ENCODE measurements at places on chromosomes 13 and 19.

DNA sequence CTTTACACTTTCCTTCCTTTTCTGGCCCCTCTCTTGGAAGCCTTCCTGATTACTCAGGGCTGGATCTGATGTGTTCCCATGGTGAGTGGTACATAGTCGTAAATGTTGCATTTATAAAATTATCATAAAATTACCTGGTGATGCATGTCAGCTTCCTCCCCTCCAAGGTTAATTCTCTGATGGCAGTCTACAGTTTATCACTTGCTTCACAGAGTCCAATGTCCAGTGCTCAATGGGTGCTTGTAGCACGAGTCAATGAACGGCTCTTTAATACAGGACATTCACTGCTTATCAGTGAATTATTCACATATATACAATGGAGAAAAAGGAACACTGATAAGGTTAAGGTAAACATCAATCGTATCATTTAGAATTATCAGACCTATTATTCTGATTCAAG lies 27.0 kb upstream of the OXGR1 start:
- no peak for DNase-seq

DNA sequence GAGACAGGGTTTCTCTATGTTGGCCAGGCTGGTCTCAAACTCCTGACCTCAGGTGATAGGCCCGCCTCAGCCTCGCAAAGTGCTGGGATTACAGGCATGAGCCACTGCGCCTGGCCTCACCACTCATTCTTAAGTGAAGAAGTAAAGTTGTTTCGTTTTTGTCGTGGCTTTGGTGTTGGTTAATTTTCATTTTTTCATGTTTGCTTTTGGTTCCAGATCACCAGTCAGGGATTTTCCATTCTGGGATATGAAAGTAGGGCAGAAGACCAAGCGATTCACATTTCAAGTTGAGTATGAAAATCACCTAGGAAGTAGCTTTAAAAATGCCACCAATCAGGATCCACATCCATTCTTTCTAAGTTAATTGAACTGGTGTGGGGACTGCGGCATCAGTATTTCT lies 289.9 kb downstream of the DIAPH3 start:
- no peak for DNase-seq

DNA sequence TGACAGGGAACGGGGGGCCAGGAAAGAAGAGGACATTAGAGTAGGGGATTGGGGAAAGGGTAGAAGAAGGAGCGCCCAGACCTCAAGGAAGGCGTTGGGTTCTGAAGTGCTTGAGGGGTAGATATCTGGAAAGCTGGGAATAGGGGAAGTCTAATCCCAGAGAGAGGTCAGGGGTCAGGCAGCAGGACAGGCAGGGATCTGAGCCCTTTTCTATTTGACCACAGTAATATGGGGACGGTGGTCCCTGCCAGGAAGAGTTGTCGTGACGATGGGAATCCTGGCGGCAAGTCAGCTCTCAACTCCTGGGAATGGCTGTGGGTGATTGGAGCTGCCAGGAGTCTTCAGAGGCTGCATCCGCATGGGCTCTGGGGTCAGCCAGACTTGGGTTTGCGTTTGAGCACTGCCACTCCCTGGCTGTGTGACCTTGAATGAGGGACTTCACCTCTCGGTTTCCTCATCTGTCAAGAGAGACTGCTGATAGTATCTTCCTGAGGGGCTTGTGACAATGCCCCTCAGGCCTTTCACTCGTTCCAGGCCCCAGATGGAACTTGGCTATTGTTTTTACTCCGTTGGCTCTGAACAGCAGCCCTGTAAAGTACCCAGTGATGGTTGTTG lies 1.3 kb downstream of the AP2A1 start:
- DNase-seq, result no peak

GRCh38 chr13:74838096-74838495 lies 643.9 kb downstream of the TBC1D4 start:
- no peak for DNase-seq

GRCh38 chr13:111129465-111130115 lies 14.5 kb downstream of the ARHGEF7 start:
- no peak for DNase-seq

DNA sequence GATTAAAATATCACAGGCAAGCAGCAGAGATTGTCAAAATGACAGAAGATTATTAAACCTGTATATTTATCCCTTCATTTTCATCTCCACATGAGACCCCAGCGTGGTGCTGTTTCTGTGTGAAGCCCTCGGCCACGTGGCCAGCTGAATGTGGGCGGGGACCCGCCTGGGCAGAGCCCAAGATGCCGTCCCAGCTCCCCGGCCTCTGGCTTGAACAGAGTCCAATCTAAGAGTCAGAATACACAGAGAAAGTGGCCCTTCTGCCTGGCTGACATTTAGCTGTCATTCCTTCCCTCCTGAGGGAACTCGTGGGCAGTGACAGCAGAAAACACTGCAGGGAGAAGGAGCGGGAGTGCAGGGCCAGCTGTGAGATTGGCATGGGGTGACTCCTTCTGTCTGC lies 34.9 kb upstream of the UQCRFS1 start:
- DNase-seq, result no peak

- no peak for DNase-seq
Measured at GRCh38 chr19:11475861-11476260, 5.0 kb downstream of the ELAVL3 start.

DNA sequence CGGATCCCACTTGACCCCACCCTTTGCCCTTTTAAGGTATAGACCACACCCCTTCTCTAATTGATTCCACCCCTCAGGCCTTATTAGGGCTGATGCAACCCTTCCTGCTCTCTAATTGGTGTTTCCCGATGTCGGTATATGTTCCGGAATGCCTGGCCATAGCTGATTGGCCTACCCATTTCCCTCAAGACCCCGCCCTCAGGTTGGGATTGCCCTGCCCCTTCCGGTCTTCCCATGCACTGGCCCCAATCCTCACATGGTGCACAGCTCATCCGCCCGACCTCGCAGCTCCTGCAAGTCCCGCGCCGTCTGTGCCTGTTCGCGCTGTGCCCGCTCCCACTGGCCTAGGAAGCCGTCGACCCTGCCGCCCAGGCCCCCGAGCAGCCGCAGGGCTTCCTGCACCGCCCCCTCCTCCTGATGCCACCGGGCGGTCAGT lies 18.1 kb downstream of the TSKS start:
- DNase-seq, result no peak

GRCh38 chr13:111913761-111914140 lies 153.2 kb upstream of the SOX1 start:
- no peak for DNase-seq

- no peak for DNase-seq
Measured at GRCh38 chr13:112731667-112732616, 42.1 kb downstream of the ATP11A start.

DNA sequence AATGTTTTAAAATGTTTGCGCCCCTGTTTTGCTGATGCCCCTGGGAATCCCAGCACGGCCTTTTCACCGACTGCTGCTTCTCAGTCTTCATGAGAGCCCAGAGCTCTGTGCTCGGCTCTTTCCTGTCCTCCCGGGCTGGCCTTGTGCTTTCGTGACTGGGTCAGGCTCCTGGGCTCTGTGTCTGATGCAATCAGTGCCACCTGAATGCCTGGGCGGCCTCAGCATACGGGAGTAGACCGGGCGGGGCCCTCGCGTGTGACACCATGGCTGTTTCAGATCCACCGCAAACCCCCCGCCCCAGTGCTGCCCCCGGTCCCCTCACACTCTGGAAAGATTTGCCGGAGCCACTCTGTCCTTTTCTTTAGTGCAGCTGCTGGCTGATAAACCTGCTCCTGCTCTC lies 21.4 kb downstream of the PABPC3 start:
- DNase-seq, result no peak

- DNase-seq, result no peak
Measured at GRCh38 chr13:70505809-70506208, 397.6 kb upstream of the KLHL1 start.

DNA sequence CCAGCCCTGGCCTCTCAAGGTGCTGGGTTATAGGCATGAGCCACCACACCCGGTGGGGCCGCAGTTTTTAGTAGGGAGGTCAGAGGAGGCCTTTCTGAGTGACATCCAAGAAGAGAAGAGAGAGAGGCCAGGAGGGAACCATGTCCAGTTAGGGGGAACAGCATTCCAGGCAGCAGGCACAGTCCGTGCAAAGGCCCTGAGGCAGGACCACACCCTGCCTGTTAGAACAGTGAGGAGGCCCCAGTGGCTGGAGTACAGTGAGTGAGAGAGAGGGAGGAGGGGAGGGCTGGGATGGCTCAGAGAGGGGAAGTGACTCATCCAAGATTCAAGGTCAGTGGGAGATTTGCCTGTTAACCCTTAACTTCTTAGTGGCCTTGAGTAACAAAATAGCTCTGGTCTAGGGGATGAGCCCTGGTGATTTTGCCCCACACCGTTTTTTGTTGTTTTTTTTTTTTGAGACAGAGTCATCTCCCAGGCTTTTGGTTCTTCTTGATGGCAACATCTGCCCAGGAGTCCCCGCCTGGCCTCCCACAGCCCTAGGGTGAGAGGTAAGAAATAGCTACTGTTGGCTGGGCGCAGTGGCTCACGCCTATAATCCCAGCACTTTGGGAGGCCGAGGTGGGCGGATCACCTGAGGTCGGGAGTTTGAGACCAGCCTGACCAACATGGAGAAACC lies 2.7 kb upstream of the PLIN3 start:
- DNase-seq, result peak; percentile 28

DNA sequence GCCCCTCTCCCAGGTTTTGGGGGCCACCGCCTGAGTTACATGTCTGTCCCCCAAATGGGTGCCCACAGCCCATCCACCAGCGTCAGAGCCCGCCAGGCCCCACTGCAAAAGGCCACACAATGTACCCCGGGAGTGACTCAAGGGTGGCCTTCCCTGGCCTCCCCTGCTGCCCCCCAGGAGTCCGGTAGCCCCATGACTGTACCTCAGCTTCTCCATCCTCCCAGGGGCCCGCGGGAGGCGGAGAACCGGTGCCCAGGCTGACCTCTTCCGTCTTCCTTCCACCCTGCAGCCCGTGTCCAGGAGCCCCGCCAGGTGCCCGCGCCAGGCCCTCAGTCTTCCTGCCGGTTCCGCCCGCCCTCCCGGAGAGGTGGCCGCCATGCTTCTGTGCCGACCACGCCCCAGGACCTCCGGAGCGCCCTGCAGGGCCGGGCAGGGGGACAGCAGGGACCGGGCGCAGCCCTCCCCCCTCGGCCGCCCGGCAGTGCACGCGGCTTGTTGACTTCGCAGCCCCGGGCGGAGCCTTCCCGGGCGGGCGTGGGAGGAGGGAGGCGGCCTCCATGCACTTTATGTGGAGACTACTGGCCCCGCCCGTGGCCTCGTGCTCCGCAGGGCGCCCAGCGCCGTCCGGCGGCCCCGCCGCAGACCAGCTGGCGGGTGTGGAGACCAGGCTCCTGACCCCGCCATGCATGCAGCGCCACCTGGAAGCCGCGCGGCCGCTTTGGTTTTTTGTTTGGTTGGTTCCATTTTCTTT lies 10.3 kb downstream of the CBARP start:
- no peak for DNase-seq

- no peak for DNase-seq
Measured at GRCh38 chr13:97238432-97238831, 16.3 kb downstream of the MBNL2 start.

DNA sequence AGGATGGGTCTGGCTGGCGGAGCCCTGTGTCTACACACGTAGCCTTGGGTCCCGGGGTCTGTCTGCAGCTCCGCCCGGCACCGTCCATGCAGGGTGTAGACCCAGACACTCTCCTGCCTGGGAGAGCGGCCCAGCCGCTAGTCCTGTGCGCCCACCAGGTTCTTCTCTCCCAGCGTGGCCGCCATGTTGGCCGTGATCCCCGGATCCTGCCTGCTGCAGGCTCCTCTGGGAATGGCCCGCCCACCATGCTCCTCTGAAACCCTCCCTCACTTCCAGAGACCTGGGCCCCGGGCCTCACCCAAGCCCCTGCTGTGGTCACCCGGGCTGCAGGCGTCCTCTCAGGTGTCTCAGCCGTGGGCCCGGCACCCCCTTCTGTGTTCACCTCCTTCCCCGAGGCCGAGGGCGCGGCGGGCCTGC lies 57.7 kb upstream of the MCF2L start:
- DNase-seq, result no peak

DNA sequence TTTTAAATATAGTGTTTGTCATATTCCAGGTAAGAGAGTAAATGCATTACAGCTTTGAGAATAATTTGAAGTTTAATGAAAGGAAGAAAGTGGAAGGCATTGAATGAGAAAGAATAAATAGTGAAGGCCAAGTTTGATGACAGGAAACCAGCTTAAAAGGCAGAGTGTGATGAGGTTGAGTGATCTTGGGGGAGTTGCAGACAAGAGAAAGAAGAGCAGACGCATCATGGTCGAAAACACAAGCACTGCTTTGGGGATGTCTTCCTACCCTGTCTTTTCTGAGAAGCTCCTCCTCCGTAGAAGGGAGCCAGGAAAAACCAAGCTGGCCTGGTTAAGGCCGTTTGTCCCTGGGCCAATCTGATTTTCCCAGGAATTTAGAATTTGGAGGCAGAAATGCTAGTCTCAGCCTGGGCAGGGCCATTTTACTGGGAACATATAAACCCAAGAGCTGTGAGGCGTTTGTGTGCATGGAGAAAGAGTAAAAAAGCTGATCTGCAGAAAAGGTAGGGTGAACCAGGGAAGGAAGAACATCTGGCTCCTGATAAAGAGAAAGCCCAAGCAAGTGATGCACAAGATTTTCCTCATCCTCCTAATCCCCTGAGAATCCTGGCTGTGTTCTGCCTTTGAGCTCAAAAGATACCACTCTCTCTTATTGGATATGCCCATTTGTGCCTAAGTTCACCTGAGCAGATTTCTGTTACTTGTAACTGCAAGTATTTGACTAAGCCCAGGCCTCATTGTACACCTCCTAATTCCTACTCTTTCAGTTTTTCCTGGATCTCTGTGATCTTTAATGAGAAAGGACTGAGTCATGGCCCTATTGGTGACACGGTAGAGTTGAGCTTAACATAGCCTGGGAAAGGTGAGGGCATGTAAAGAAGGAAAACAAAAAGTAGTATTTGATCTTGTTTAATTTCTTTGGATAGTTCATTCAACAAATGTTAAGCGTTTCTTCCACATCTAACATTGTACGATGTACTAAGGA lies 80.0 kb downstream of the WDFY2 start:
- DNase-seq, result no peak

GRCh38 chr19:55451163-55451964 lies 8.3 kb upstream of the SHISA7 start:
- no peak for DNase-seq

DNA sequence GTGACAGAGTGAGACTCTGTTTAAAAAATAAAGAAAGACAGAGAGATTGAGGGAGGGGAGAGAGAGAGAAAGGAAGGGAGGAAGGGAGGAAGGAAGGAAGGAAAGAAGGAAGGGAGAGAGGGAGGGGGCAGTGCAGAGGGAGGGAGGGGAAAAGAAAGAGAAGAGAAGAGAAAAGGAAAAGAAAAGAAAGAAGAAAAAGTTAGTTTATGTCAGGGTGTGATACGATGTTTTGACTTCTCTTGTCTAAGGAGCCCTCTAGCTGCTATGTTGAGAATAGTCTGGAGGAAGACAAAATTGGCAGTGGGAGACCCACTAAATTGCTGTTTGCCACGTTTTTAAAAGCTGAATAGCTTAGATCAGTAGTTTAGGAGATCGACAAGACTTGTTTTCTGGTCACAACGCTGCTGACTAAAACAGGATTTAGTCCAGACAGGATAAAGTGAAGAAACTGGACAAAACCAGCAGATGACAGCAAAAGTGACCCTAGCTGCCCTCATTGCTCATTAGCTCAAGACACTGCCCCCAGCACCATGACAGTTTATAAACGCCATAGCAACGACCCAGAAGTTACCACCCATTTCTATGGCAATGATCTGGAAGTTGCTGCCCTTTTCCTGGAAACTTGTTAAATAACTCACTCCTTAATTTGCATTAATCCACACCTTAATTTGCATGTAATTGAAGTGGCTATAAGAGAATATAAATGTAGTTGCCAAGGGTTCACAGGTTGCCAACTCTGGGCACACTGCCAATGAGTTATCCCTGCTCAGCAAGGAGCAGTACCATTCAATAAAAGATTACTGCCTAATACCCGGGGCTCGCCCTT lies 11.1 kb downstream of the TEX101 start:
- DNase-seq, result no peak

Measured in stimulated activated CD4-positive, alpha-beta T cell treated with anti-CD3 and anti-CD28 coated beads, Interleukin-2, amount 100 ng/mL, for 24 hours (primary cell).